ENCODE measurements at places on chromosomes 5 and 9. TPM values are rescaled to one million over a fixed set of nuclear protein-coding genes. Genes with fewer than 3 reads are reported as not detected.

Gene CATSPER3
- 0.31 TPM for polyA plus RNA-seq

Gene SPATA9
- not detected for polyA plus RNA-seq

Gene TAS2R1
- polyA plus RNA-seq = not detected

Gene PCA3
- not detected for polyA plus RNA-seq

Gene EGFLAM
- 0.50 TPM for polyA plus RNA-seq

Gene ZNF454
- 0.18 TPM for polyA plus RNA-seq

Gene ABHD17B
- 7.1 TPM for polyA plus RNA-seq

Gene SMIM33
- polyA plus RNA-seq = not detected

Gene TSSK1B
- not detected for polyA plus RNA-seq

Gene SLC2A8
- polyA plus RNA-seq = 18.1 TPM

Gene RALGDS
- polyA plus RNA-seq = 11.9 TPM

Gene LRRC19
- polyA plus RNA-seq = not detected

Gene TSTD2
- polyA plus RNA-seq = 5.7 TPM

Gene SLC4A9
- polyA plus RNA-seq = not detected

Gene S100Z
- polyA plus RNA-seq = not detected

Gene MARVELD2
- polyA plus RNA-seq = 4.9 TPM

Gene CER1
- not detected for polyA plus RNA-seq

Gene TEX48
- polyA plus RNA-seq = not detected

Gene PPP1R26
- 7.6 TPM for polyA plus RNA-seq
